ENCODE measurements at places on chromosomes 12 and 14. TPM values are rescaled to one million over a fixed set of nuclear protein-coding genes. Genes with fewer than 3 reads are reported as not detected.

DNA sequence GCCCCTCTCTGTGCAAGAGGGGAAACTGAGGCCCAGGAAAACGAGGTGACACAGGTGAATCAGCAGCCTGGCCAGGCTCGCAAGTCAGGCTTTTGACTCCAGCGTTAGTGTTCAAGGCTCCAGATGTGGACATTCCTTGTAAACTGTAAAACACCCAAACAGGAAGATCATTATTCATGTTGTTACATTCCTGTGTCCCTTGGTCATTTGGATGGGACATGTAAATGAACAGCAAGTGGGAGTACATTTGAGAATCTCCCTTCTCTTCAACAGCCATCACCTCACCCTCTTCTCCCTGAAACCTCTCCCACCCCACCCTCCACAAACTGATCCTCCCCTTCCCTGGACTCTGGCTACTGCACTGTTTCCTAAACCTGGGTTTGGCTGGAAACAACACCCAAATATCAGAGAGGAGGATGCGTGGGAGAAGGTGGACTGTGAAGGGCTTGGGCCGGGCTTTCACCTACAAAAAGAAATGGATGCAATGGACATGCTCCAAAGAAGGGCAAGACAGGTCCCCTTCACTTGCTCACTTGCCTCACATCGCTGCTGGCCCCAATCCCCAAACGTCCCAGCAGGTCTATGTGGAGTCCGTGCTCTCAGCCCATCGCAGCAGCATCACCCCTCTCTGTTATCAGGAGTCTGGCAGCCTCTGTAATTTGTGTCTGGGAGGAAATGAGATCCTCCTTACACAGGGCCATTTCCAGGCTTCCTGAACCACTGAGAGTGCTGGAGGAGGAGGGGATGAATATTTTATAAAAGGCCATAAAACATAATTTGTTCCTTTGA, 76.7 kb downstream of the GALNT8 start:
- DNase-seq: no peak

DNA sequence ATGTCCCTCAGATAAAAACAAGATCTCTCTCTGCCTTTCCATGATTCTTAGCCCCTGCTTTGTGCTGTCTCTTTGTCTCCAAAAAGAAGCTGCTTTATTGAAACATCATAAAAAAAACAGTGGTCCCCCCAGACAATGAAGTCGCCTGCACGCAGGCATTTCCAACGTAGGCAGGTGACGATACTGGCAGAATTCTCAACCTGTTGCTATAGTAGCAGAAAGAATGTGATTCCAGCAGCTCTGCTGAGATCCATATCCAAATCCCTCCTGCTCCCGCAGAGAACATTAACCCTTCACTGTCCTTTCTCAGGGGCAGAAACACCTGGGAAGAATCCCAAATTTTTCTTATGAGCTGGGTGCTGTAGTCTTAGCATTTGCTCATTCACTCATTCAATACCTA, 84.8 kb downstream of the STON2 start:
- no peak for DNase-seq

Gene ESYT1
- total RNA-seq: 399 TPM

Gene POTEG
- total RNA-seq: not detected

DNA sequence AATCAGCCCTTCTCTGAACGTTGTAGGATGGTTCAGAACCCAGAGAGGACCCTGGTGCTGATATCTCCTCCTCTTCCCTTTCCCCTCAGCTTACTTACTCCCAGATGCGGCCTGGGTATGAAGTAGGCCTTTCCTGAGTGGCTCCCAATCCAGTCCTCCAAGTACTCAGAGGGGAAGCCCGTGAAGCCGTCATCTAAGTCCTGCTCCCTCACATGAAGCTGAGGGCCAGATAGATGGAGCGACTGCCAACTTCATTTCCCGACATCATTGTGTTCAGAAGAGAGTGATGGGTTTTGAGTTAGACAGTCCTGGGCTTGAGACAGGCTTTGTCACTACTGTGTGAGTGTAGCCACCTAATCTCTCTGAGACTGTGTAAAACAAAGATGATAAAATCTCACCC, 2.7 kb downstream of the APOLD1 start:
- DNase-seq: no peak

DNA sequence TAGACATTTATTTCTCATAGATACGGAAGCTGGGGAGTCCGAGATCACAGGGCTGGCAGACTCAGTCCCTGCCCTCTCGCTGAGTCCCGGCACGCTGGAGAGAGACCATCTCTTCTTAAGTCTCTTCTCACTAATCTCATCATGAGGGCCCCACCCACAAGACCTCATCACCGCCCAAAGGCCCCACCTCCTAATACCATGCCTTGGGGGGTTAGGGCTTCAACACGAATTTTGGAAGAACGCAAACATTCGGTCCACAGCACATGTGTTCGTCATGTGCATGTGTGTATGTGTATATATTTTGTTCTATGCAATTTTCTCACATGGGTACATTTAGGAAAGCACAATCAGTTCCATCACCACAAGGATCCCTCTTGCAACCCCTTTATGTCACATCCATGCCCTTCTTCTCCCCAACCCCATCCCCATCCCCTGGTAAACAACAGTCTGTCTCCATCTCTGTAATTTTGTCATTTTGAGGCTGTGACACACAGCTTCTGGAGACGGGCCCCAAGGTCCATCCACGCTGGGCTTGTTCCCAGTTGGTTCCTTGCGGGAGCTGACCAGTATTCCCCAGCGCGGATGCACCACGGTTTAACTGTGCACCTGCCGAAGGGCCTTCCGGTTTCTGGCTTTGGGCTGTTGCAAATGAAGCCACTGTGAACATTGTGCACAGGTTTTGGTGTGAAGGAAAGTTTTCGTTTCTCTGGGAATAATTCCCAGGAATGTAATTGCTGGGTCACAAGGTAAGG, 317.5 kb upstream of the DIO3 start:
- no peak for DNase-seq

Gene SMCO2
- 0.22 TPM for total RNA-seq
